ENCODE measurements at places on chromosomes 6 and 20.

- DNase-seq: no peak
Measured at GRCh38 chr6:16137451-16137801, 8.5 kb downstream of the MYLIP start.

GRCh38 chr6:103273048-103273447, 1586.7 kb downstream of the HACE1 start:
- no peak for DNase-seq

GRCh38 chr6:107712665-107713551, 111.2 kb downstream of the SCML4 start:
- DNase-seq: no peak

GRCh38 chr6:90940812-90941481, 354.1 kb upstream of the MAP3K7 start:
- no peak for DNase-seq

All from hematopoietic multipotent progenitor cell treated with erythropoietin and hydrocortisone succinate and interleukin-3 and kit ligand, for 17 days (in vitro differentiated cells).